ENCODE measurements at places on chromosomes 1 and 21.

DNA sequence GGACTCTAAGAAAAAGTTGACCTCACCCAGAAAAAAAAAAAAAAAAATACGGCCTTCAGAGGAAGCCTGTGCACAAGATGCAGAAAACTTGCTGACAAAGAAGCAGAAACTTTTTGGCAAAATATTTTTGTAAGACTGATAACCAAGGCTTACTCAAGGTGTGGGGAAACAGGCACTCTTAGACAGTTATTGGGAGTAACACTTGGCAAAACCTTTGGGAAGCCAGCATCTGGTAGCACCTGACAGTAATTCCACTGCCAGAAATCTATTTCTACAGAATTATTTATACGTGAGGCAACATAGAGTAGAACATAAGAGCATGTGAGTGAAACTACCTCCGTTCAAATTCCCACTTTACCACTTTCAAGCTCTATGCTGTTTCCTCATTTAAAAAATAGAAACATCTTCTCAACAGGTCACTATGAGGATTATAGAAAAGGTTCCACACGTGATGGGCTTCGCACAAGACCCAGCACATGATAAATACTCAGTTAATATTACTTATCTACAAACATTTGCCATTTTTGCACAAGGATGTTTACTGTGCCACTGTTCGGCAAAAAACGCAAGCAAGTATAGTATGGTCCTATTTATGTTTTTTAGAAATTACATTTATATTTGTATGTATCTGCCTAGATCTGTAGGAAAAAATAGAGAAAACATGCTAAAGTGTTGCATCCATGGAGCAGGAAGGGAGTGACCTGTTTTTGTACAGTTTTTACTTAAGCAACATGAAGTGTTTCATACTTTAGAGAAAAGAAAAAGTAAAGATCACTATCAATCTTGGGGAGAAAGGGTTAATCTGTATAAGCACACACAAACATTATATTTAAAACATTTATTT lies 22.2 kb downstream of the MRPL39 start:
- DNase-seq = no peak

DNA sequence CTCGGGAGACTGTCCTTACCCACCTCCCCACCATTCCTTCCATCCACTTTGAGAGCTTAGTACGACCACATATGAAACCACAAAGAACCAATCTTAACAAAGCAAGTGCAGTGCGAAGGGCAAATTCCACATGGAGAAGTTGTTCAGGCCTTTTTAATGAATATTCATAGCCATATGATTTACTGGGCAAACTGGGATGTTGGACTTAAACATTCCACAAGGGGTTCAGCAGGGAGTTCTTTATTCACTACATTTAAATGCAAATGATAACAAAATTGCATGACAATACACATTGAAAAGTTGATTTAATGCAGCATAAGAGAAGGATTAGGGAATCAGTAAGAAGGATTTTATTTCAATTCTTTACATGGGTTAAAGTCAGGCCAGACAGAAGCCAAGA lies 14.7 kb downstream of the NMNAT2 start:
- no peak for DNase-seq

DNA sequence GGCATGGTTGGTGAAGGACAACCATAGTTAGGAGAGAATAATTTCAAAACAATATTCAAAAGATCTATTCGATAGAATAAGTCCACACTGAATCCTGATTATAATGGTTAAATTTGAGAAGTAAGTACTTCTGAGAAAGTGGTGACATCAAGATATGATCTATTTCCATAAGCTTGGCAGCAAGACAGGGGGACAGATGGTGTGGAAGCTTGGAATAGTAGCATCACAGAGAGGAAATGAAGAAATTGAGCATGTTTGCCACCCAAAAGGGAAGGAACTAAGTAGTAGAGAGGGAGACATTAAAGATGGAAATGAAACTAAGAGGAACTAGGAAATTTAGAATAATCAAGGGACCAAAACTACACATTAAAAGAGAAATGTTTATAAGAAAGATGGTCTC lies 94.5 kb downstream of the OLFM3 start:
- DNase-seq = no peak

- DNase-seq = no peak
These were observed 1.8 kb downstream of the WNT3A start for GRCh38 chr1:228008391-228009115.

GRCh38 chr1:230753191-230753585 lies 6.0 kb downstream of the CAPN9 start:
- no peak for DNase-seq

GRCh38 chr1:118842452-118843201 lies 145.5 kb downstream of the TBX15 start:
- DNase-seq = no peak

- DNase-seq = no peak
These were observed at the start of gene KLHDC8A for GRCh38 chr1:205356440-205357139. KLHDC8A (minus strand) TSS chr1:205356922; CDS start chr1:205343604, 13,318 bp downstream.

- DNase-seq = no peak
These were observed 5.4 kb downstream of the UBR4 start for GRCh38 chr1:19204446-19205266.

GRCh38 chr1:193567937-193568336 lies 381.5 kb upstream of the B3GALT2 start:
- DNase-seq = no peak

DNA sequence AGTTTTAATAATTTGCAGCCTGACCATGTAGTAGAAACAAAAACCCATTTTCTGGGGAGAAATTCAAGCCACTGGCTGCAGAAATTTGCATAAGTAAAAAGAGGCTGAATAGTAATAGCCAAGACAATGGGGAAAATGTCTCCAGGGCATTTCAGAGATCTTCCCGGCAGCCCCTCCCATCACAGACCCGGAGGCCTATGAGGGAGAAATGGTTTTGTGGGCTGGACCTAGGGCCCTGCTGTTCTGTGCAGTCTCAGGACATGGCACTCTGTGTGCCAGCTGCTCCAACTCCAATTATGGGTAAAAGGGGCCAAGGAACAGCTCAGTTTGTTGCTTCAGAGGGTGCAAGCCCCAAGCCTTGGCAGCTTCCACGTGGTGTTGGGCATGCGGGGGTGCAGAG lies 39.7 kb upstream of the FNBP1L start:
- no peak for DNase-seq

- DNase-seq = no peak
These were observed 1651.0 kb downstream of the NCAM2 start for GRCh38 chr21:22649246-22649645.

GRCh38 chr1:90821152-90821787 lies 104.2 kb upstream of the BARHL2 start:
- no peak for DNase-seq

DNA sequence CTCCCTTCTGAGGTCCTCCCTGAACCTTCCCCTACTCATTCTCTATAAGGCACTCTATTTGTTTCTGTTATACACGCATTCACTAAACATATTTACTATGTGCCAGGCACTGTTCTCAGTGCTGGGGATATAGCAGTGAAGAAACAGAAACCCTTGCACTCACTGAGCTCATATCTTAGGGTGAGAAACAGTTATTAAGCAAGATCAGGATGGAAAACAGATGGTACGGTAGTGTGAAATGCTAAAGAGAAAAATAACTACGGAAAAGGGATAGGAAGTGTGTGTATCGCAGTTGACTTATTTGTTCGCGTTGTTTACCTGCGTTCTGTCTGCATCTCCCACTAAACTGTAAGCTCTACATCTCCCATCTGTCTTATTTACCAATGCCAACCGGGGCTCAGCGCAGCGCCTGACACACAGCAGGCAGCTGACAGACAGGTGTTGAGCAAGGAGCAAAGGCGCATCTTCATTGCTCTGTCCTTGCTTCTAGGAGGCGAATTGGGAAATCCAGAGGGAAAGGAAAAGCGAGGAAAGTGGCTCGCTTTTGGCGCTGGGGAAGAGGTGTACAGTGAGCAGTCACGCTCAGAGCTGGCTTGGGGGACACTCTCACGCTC lies 572 bp downstream of the CYB5RL start:
- DNase-seq = peak; percentile 43

GRCh38 chr1:239185245-239185619 lies 201.1 kb upstream of the CHRM3 start:
- DNase-seq = no peak

GRCh38 chr1:41018018-41018410 lies 3.5 kb downstream of the SLFNL1 start:
- no peak for DNase-seq

DNA sequence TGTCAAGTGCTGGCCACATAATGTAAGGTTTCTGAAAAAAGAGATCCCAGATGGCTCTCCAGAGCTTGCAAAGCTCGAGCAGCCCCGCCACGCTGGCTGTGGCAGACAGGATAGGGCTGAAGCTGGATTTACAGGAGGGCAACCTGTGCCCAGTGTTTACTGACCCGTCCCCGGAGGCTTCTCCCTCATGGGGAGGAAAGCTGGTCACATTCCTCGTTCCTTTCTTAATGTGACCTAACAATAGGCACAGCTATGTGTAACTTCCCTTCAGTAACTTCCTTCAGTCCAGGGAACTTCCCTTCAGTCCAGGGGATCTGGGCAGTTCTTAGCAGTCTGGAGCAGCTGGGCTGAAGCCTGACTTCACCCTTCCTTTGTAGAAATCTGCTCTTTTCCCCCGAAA lies 7.7 kb downstream of the SLFNL1 start:
- DNase-seq = no peak

GRCh38 chr1:201450721-201451291 lies 18.2 kb downstream of the PHLDA3 start:
- peak; percentile 38 for DNase-seq

GRCh38 chr21:16522548-16522947 lies 792.8 kb downstream of the USP25 start:
- DNase-seq = peak; percentile 19

DNA sequence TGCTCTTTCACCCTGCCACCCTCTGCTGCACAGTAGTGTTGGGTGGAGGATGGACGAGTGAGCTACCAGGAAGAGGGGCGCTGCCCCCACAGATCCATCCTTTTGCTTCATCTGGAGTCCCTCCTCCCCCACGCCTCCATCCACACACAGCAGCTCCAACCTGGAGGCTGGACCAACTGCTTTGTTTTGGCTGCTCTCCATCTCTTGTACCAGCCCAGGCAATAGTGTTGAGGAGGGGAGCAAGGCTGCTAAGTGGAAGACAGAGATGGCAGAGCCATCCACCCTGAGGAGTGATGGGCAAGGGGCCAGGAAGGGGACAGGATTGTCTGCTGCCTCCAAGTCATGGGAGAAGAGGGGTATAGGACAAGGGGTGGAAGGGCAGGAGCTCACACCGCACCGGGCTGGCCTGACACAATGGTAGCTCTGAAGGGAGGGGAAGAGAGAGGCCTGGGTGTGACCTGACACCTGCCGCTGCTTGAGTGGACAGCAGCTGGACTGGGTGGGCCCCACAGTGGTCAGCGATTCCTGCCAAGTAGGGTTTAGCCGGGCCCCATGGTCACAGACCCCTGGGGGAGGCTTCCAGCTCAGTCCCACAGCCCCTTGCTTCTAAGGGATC lies 8.5 kb downstream of the CHRNB2 start:
- DNase-seq = no peak

DNA sequence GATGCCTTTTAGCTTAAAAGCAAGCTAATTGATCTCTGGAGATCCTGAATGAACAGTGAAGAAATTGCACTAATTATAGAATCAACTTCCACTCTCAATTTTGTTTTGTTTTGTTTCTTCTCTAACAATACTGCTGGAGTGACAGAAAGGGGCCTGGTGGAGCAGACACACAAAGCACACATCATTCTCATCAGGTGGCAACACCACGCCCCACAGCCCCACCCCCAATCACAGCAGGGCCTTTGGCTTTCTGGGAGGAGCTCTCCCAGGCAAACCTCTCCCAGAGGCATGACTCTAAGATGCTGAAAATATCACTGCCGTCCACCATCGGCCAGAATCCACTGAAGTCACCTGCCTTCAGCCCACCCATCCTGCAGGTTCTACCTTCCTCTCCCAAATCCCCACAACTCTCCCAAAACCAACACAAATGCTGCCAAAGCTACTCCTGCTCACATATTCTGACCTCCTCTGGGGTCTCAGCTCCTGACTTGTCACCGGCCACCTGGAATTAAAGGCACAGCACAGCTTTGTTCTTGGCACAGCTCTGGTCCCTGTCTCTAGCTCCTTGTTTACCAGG lies 120.7 kb downstream of the GRIK3 start:
- DNase-seq = no peak

DNA sequence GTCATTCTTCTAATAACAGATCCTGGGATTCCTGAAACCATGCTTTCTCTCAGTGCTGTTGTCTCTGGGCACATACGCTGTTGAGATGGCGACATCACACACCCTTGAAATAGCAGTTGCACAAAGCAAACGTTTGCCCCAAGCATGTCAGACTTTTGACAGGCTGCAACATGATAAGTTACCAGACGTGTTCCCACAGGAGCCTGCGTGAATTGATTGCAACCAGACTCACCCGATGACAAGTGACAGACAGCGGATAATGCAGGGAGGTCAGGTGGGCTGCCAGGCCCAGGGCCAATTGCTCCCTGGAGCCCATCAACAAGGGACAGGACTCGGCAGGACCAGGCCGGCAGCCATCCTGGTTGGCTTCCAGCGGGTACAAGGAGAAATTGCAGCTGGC lies 310.9 kb downstream of the SIPA1L2 start:
- no peak for DNase-seq

DNA sequence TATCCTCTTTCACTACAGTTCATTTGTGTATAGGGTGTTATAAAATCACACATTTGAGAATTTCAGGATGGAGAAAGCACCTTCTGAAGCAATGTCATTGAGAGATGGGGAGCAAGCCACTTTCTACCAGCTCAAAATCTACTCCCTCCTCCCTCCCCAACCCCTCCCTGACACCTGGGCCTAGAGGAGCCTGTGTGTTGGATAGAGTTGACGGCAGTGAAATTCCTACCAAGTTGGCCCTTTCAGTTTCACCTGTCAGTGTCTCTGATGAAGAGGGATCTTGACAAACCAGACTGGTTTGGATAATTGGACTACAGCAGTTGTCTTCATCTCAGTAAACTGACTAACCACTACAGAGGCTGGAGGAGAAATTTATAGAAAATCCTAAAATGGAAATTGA lies 125.0 kb upstream of the HOOK1 start:
- no peak for DNase-seq

DNA sequence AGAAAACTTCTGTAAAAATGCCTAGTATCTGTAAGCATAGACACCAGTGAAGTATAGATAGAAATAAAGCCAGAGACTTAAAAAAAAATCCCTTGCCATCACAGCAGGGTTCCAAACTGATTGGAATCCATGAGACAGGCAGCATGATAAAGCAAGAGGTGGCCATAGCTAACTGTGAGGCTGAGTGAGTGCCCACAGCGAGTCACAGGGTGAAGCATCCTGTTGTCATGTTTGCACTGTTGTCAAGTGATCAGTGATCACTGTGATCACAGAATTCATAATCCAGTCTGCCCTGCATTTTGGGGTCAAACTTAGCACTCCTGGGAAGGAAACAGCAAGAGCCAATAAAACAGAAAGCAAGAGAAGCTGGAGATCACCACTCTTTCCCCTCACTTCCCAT lies 33.3 kb downstream of the LRRC8B start:
- DNase-seq = no peak

DNA sequence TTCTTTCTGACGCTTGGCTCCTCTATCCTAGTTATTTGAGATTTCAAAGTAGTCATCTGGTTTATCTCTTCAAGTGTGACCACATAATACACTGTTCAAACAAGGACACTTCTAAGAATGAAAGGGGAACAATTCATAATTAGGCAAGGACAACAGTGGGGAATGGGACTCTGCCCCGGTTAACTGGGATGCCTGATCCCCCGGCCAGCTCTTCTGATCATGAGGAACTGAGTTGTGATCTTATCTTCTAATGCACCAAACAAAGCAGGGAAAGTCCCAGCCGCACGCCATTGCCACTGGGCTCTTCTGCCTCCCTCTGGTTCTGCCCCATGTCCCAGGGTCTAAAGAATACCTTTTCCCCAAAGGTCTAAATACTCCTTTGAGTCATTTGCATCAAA lies 158.2 kb upstream of the IRF2BP2 start:
- DNase-seq = no peak

GRCh38 chr1:190975827-190976226 lies 498.2 kb upstream of the BRINP3 start:
- no peak for DNase-seq
